ENCODE measurements at places on chromosomes 7 and 10. TPM values are rescaled to one million over a fixed set of nuclear protein-coding genes. Genes with fewer than 3 reads are reported as not detected.
A peak's percentile ranks its signal among the peaks of the same experiment; 100 is the strongest.

Gene PHTF2
- 13.7 TPM for polyA plus RNA-seq

Gene EPHA1
- 4.6 TPM for polyA plus RNA-seq

Gene HOGA1
- not detected for polyA plus RNA-seq

Gene TMEM184A
- polyA plus RNA-seq, result not detected

Gene LLCFC1
- not detected for polyA plus RNA-seq

Gene STEAP1
- polyA plus RNA-seq, result not detected

- H3K36me3 ChIP-seq, result no peaks in the 10 kb centered on the region
- H3K4me1 ChIP-seq, result no peaks in the 10 kb centered on the region
- H3K27ac ChIP-seq, result no peak overlapping the region
- no peaks in the 10 kb centered on the region for H3K27me3 ChIP-seq
- no peak for DNase-seq
Measured at GRCh38 chr7:117731455-117731854, 141.8 kb downstream of the CTTNBP2 start.

DNA sequence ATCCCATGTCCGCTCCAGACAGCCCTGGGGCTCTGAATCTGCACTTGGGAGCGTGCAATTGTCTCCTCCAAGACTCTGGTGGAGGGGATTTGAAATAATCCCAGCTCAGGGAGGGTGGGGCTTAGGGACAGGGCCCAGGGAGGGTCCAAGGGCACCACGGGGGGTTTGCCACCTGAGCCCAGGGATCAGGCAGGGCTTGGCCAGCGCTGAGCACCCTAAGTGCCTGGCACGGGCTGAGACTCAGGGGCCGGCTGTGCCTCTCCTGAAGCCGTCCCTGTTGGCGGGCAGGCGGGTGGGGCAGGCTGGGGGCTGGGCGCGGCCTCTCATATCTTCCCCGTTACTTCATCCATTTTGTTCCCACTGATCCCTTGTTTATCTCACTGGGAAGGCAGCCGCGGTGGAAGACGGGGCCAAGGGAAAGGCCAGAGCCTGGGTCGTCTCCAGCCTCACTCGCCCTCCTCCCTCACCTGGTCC lies 41.8 kb upstream of the ELN start:
- DNase-seq, result no peak
- no peaks in the 10 kb centered on the region for H3K4me1 ChIP-seq
- H3K27me3 ChIP-seq, result no peaks in the 10 kb centered on the region
- no peak overlapping the region for H3K27ac ChIP-seq
- no peaks in the 10 kb centered on the region for H3K36me3 ChIP-seq
- H3K4me3 ChIP-seq, result no peak overlapping the region

GRCh38 chr7:139108266-139109187 lies 993 bp downstream of the ZC3HAV1 start:
- H3K27me3 ChIP-seq, result no peaks in the 10 kb centered on the region
- peak overlapping the region; percentile 94 for H3K27ac ChIP-seq
- peaks cover 20% of the 10 kb centered on the region for H3K4me1 ChIP-seq

GRCh38 chr7:26162431-26162830 lies 10.4 kb downstream of the NFE2L3 start:
- no peaks in the 10 kb centered on the region for H3K27me3 ChIP-seq
- H3K36me3 ChIP-seq, result no peaks in the 10 kb centered on the region

DNA sequence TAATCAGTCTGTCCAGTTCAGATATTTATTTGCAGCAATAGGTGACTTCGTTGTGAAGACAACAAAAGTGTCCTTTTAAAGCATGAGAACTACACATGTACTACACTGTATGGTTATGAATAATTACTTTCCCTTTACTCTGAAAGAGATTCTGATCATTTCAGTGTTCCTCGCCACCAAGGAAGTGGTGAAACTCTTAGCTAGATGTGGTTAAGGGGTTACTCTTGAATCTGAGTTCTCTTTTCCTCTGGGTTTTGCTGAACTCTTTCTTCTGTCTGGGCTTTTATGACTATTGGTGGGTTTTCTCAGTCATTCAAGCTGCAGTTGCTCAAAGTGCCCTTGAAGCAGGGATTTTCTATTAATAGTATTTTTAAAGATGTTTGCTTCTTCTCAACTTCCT lies 127.9 kb upstream of the SEM1 start:
- peaks cover 38% of the 10 kb centered on the region for H3K4me1 ChIP-seq
- no peaks in the 10 kb centered on the region for H3K36me3 ChIP-seq
- H3K27me3 ChIP-seq, result no peaks in the 10 kb centered on the region
- H3K27ac ChIP-seq, result no peak overlapping the region

GRCh38 chr10:68261132-68261856 lies 29.4 kb upstream of the ATOH7 start:
- DNase-seq, result no peak
- no peak overlapping the region for H3K27ac ChIP-seq
- H3K27me3 ChIP-seq, result no peaks in the 10 kb centered on the region
- H3K4me3 ChIP-seq, result no peak overlapping the region

DNA sequence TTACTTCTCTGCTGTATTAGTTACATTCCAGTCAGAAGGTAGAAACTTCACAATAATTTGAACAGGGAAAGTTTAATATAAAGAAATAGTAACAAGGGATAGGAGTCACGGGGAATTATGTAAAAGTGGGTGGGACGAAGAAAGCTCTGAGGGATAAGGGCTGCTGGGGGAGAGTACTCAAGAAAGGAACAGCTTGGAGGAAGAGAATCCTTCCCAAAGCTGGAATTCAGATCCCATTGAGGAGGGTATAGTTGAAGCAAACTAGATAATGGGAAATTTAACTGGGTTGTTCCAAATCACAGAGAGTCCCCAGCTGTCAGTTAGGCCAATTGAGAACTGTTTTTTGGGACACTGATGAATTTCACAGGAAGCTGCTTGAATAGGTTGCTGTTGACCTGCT lies 53.2 kb upstream of the MACC1 start:
- no peak overlapping the region for H3K27ac ChIP-seq
- no peaks in the 10 kb centered on the region for H3K4me1 ChIP-seq
- H3K36me3 ChIP-seq, result no peaks in the 10 kb centered on the region
- no peaks in the 10 kb centered on the region for H3K27me3 ChIP-seq
- no peak overlapping the region for H3K4me3 ChIP-seq
- DNase-seq, result no peak

- H3K27me3 ChIP-seq, result no peaks in the 10 kb centered on the region
- H3K4me1 ChIP-seq, result peaks cover 26% of the 10 kb centered on the region
- no peak for DNase-seq
- no peak overlapping the region for H3K27ac ChIP-seq
- H3K4me3 ChIP-seq, result no peak overlapping the region
- no peaks in the 10 kb centered on the region for H3K36me3 ChIP-seq
Measured at GRCh38 chr7:16929146-16929762, 47.5 kb upstream of the AGR3 start.

GRCh38 chr10:132654708-132655661 lies 117.4 kb downstream of the INPP5A start:
- H3K4me3 ChIP-seq, result no peak overlapping the region
- no peaks in the 10 kb centered on the region for H3K4me1 ChIP-seq
- peak; percentile 46 for DNase-seq
- H3K27ac ChIP-seq, result no peak overlapping the region

- DNase-seq, result no peak
- no peak overlapping the region for H3K4me3 ChIP-seq
- no peak overlapping the region for H3K27ac ChIP-seq
Measured at GRCh38 chr7:108234971-108235450, 104.8 kb upstream of the LAMB4 start.

GRCh38 chr10:89615824-89616223 lies 29.2 kb downstream of the PANK1 start:
- DNase-seq, result no peak
- H3K36me3 ChIP-seq, result no peaks in the 10 kb centered on the region
- no peaks in the 10 kb centered on the region for H3K27me3 ChIP-seq
- peaks cover 16% of the 10 kb centered on the region for H3K4me1 ChIP-seq

DNA sequence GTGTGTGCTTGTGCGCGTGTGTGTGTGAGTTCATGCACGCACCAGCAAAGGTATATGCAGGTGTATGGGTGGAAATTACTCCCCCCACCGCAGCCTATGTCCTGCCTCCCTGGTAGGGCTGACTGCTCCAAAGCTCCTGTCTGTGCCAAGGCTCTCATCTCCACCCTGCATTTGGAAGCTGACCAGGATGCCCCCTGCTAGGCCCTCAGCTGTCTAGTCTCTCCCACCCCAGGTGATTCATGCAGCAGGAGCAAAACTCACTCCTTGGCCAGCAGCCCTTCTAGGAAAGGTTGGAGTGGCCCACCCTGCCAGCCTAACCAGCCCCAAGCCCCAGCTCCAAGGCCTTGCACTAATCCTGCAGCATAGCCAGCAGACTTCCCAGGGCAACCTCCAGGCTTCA lies 148.4 kb downstream of the GRID1 start:
- no peaks in the 10 kb centered on the region for H3K27me3 ChIP-seq
- no peak for DNase-seq
- H3K4me3 ChIP-seq, result no peak overlapping the region
- H3K36me3 ChIP-seq, result no peaks in the 10 kb centered on the region
- no peaks in the 10 kb centered on the region for H3K4me1 ChIP-seq

DNA sequence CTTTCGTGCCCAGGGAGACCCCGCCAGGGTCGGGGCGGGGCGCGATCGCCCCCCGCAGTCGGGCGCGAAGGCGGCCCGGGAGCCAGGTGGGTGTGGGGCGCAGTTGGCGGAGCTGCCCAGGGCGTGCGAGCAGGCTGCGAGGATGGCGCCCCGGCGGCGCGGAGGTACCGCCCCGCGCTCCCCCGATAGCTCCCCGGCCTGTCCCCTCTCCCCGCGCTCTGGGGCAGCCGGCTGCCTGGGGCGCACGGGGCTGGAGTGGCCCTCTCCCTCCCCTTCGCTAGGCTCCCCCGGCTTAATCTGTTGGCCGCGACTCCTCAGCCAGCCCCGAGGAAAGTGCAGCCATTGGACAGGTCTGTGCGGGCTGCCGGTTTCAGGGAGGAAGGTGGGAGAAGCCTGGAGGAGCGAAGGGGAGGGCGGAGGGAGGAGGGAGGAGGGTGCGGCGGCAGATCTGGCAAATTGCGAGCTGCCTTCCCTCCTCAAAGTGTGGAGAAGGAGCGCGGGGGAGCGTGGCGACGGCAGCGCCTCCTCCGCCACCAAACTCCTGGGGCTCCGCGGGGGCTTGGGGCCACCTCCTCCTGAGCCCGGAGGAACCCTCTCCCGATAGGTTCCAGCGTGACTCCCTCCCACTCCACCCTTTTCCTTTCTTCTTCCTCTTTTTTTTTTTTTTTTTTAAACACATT lies 361 bp upstream of the PLXDC2 start:
- H3K4me1 ChIP-seq, result no peaks in the 10 kb centered on the region
- no peak overlapping the region for H3K4me3 ChIP-seq
- no peaks in the 10 kb centered on the region for H3K36me3 ChIP-seq
- peaks cover 6% of the 10 kb centered on the region for H3K27me3 ChIP-seq
- H3K27ac ChIP-seq, result no peak overlapping the region

- no peaks in the 10 kb centered on the region for H3K36me3 ChIP-seq
- peaks cover 4% of the 10 kb centered on the region for H3K4me1 ChIP-seq
- H3K4me3 ChIP-seq, result no peak overlapping the region
- H3K27ac ChIP-seq, result no peak overlapping the region
- H3K27me3 ChIP-seq, result no peaks in the 10 kb centered on the region
Measured at GRCh38 chr7:128427289-128427891, 17.6 kb upstream of the IMPDH1 start.

DNA sequence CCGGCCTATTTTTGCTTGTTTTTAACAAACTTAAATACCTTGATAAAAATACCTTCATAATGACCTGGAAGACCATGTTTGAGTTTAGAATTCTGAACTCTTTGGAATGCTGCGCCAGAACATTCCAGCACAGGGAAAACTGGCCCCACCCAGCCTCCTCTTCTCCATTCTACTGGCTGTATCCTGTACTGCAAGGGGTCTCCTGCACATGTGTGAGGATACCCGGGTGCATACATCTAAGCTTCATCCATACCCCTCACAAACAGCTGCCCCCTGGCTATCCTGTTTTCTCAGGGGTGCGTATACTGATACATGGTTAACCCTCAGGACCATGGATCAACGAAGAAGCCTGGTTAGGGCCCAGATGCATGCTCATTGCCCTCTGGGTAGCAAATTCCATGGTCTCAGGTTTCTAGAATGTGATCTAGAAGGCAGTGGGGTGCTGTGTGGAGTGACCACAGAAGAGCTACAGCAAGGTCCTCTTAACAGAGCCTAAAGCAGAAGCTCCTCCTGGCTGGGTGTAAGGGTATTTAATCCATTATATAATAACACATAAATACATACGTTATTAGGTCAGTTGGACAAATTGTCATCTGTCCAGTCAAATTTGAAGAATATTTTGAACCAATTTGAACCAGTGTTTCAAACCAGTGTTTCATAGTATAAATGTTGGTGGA lies 26.1 kb downstream of the HACD1 start:
- H3K27me3 ChIP-seq, result no peaks in the 10 kb centered on the region
- H3K27ac ChIP-seq, result no peak overlapping the region
- no peaks in the 10 kb centered on the region for H3K4me1 ChIP-seq
- no peaks in the 10 kb centered on the region for H3K36me3 ChIP-seq
- no peak for DNase-seq

- no peak overlapping the region for H3K4me3 ChIP-seq
- no peaks in the 10 kb centered on the region for H3K36me3 ChIP-seq
- no peak for DNase-seq
Measured at GRCh38 chr10:15595260-15595659, 124.5 kb downstream of the ITGA8 start.

All from CD8-positive, alpha-beta memory T cell (primary cell).